ENCODE measurements at places on chromosomes 12 and 14.

DNA sequence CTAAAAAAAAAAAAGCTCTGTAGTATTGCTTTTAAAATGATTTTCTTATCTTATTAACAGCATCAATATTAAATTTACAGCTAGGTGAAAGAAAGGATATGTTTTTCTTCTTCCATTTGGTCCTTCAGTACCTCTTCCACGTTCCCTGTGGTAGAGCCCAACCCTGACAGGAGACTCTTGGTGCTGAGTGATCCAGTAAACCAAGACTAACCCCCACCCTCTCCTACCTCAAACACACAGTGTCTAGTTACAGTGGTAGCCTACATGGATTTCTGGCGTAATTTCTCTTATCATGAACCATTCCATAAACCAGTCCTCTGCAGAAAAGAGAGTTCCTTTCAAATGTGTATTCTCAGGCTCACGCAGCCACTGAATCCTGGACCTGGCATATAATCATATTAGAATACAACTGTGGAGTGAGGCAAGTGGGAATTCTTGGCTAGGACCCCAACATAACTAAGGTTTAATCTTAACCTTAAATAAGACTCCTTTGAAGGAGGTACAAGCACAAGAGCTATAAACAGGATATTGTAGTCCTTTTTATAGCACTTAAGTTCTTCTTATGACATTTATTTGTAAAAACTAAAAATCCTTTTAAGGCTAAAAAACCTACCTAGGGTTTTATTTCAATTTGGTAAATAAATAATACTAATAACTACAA, 27.1 kb downstream of the TXNRD1 start:
- DNase-seq = no peak

- no peak for DNase-seq
Measured at GRCh38 chr12:21831791-21832344, 57.4 kb upstream of the KCNJ8 start.

GRCh38 chr12:102659200-102659911, 179.0 kb upstream of the IGF1 start:
- DNase-seq = no peak

GRCh38 chr14:102508410-102508773, 1.2 kb downstream of the ANKRD9 start:
- DNase-seq = peak; percentile 52

DNA sequence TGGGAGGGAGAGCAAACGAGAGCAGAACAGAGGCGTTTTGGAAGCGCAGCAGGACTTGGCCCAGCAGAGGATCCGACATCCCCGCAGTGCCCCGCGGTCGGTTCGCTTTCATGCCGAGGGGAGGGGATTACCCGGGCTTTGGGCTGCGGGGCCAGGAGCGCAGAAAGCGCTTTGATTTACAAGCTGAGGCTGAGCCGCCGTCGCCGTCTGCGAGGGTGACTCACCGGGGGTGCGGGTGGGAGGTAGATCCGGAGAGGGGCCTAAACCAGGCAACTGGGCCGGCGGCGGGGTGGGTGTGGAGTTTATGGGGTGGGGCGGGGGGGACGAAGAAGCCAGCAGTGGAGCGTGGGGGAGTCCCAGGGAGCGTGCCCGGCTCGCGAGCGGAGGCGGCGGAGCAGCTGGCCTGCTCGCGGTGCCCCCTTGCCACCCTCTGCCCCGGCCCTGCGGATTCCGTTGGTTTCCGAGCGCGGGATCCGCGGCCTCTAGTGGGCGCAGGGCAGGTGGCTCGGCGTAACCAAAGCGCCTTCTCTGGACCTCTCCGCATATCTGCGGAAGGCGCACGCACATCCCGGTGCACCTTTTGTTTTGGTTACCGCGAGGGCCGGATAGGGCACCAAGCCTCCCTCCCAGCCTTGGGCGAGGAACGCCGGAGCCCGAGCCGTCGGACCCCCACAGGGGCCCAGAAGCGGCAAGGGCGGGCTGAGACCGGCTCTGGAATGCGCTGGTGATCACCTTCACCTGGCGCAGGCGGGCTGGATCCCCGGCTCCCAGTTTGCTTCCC, 2.6 kb downstream of the SIX4 start:
- peak; percentile 37 for DNase-seq

GRCh38 chr14:99395909-99396530, 84.6 kb downstream of the SETD3 start:
- no peak for DNase-seq

GRCh38 chr12:30072824-30073223, 289.1 kb upstream of the TMTC1 start:
- DNase-seq = no peak

- no peak for DNase-seq
Measured at GRCh38 chr12:46770501-46771183, 55.2 kb downstream of the SLC38A4 start.

DNA sequence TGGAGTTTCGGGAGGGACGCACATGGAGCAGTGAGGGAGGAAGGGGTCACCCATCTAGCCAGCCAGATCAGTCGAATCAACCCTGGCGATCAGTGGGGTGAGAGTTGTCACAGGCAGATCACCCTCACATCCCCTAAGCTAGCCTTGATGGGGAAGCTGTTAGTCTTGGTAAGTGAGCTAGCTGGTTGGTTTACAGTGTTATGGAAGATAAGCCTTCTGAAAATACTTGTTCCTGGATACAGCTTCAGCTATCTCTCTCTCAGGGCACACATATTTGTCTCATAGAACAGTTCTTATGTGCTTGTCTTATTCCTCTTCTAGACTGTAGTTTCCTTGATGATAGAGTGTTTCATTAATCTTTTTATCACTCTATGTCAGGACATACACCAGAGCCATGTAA, 26.2 kb upstream of the MANSC4 start:
- DNase-seq = no peak

DNA sequence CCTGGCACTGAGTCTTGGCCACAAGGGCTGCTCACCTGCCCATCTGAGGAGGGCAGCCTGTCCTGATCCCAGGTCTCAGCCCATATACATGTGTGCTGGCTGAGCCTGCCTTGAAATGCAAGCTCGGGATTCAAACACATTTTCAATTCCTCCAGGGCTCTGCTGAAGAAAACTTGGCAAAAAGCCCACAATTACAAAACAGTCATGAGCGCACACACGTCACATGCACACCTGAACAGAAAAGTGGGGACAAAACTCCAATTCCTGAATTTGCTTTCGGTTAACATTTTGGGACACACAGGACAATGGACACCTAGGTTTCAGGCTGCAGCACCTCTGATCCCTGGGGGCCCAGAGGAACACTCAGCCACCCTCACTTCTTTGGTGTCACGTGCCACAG, 113.9 kb downstream of the RBM19 start:
- DNase-seq = no peak

GRCh38 chr12:131445795-131446194, 265.1 kb upstream of the SFSWAP start:
- DNase-seq = no peak

DNA sequence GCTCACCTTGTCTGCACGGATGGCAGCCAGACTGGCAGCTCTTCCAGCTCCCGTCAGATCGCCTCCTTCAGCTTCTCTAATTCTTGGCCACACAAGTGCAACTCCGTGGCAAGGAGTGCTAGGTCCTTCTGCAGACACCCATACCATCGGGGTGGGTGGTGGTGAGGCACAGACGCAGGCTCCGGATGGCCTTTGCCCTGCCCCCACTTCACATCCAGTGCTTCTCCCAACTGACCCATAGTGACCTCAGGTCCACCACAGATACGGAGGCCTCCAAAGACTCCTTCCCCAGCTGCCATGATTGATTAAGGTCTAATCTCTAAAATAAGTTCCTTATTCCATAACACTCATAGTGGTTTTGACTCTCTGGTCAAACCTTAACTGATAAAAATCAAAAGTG, 19.9 kb upstream of the CD27 start:
- no peak for DNase-seq

- DNase-seq = no peak
Measured at GRCh38 chr14:71371711-71372396, 464.6 kb downstream of the PCNX1 start.

- no peak for DNase-seq
Measured at GRCh38 chr12:76644950-76645349, 85.4 kb upstream of the OSBPL8 start.

GRCh38 chr14:22518073-22518472, 71.0 kb downstream of the DAD1 start:
- DNase-seq = no peak

GRCh38 chr12:94587266-94588241, 62.8 kb downstream of the TMCC3 start:
- DNase-seq = peak; percentile 69

GRCh38 chr12:28209782-28210181, 19.5 kb downstream of the CCDC91 start:
- no peak for DNase-seq

DNA sequence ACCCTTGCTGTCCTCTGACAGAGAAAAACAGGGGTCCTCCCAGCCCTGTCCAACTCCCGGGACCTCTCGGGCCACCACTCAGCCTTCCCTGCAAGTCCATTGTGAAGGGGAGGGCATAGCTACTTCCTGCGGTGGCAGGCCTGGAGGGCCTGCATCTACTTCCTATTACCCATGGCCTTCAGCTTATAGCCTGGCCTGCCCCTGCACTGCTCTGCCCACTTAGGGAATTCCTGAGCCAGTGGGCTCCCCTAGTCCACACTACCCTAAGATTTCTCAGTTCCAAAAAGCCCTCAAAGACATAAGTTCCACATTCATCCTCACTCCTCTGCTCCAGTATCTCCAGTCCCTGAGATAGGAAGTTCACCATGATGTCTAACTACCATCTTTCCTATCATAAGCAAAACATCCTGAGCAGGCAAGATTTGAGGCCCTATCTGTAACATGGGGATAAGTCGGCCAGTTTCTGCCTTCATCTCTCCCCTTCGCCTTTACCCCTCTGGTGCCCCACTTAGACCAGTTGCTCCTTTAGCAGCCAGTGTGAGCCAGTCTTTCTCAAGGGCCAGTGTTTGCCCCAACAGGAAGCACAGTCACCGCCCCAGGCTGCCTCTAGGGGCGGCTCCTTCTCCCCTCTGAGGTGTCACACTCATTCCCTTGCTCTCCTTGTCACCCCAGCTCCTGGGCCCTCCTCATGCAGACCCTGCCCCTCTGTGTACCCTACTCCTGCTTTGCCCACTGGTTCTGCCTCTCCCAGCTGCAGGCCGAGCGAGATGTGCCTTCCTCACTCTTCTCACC, 10.9 kb downstream of the HDAC7 start:
- DNase-seq = peak; percentile 24

GRCh38 chr12:74849801-74850200, 312.2 kb downstream of the ATXN7L3B start:
- no peak for DNase-seq

DNA sequence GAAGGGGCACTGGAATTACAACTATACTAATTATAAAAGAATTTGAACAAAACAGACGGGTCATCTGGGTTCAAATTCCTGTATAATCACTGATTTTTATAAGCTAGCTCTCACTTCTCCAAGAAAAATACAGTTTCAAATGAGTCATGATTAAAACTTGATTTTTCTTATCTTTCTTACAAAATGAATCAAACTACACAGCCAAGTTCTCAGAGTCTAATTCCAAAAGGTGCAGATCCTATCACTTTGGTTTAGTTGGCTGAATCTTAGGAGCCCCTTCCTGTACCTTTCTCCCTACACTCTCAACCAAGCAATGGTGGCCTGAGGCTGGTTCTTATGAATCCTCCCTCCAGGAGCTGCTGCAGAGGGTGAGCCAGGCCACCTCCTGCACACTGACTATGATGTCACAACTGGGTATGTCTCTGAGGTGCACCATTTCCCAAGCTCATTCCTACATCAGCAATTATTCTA, 43.8 kb upstream of the BMP4 start:
- DNase-seq = no peak

DNA sequence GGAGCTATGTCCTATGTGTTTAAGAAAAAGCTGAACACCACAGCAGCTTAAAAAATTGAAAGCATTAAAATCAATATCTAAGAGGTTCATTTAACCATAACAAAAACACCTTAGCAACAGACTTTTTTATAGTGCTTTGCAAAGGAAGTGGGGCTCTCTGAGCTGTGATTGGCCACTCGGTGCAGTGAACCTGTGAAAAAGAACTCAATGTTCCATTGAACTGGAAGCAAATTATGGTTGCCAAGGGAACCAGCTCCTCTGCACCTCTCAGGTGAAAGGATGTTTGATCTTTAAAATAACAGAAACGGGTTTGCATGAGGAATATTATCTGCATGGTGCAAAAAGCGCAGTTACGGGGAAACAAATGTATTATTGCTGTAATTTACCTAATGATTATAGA, 149.4 kb downstream of the SNAPC1 start:
- DNase-seq = no peak

- no peak for DNase-seq
Measured at GRCh38 chr12:103273645-103274044, 222.1 kb downstream of the C12orf42 start.

- DNase-seq = no peak
Measured at GRCh38 chr14:65880507-65880906, 468.0 kb downstream of the FUT8 start.

DNA sequence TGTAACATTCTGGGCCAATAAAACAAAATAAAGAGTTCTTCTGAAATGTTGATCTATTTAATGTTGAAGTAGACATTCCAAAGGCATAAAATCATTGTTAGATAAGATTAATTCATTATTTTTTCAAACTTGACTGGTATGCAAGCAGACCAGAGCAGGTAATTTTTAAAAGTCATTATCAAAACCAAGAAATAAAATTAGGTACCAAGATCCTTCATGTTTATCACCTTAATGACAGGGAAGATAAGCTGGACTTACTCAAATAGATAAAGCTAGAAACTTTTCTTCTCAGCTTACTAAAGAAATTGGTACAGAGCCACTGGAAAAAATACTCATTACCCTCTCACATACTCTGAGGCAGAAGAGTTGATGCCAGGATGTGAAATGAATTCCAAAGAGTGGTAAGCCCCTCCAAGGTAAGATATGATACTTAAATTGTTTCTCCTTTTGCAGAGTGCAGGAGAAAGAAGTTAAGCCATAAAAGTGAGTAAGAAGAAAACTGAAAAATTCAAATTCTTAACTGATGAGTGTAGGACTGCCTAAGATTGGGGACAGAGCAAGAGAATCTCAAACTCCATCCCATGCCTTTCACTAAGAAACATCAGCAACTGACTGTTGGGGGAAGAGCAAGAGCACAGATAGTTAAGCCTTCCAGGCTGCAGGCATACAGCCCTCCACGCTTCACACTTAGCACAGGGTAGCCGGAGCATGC, 111.9 kb downstream of the SLC41A2 start:
- no peak for DNase-seq

DNA sequence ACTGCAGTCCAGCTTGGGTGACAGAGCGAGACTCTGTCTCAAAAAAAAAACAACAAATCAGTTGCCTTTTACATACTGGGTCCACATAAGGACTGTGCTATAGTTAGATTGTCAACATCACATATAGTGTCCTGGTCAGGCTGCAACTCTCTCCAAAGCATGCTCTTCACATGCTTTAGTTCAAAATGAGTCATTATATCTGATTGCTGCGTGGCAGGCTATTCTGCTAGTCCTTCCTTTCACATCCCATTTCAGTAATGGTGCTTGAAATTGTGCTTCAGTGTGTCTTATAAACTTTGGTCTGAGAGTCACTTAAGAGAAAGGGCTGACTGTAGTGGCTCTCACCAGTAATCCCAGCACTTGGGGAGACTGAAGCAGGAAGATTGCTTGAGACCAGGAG, 6.9 kb downstream of the LETMD1 start:
- no peak for DNase-seq

DNA sequence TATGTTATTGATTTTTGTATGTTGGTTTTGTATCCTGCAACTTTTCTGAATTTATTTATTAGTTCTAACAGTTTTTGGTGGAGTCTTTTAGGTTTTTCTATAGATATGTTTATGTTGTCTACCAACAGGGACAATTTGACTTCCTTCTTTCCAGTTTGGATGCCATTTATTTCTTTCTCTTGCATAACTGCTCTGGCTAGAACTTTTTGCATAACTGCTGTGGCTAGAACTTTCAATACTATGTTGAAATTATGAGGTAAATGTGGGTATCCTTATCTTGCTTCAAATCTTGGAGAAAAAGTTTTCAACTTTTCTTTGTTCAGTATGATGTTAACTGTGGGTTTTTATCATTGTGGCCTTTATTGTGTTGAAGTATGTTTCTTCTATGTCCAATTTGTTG, 39.9 kb upstream of the PLBD1 start:
- no peak for DNase-seq
